Spinal cord (tissue), 10 donors: ENCODE measurements at places on chromosomes 16 and 17. TPM values are rescaled to one million over a fixed set of nuclear protein-coding genes. Genes with fewer than 3 reads are reported as not detected.

TBC1D28 gene
- total RNA-seq: not detected

TNFRSF13B gene
- total RNA-seq: not detected

RAMP2 gene
- 25.2 TPM for total RNA-seq

MARVELD3 gene
- 1.6 TPM for total RNA-seq

CCL16 gene
- total RNA-seq: 0.20 TPM

TAT gene
- 0.10 TPM for total RNA-seq

TAC4 gene
- total RNA-seq: not detected

HOXB1 gene
- 0.20 TPM for total RNA-seq

NHERF2 gene
- 25.6 TPM for total RNA-seq

MMP28 gene
- 18.5 TPM for total RNA-seq

SMTNL2 gene
- total RNA-seq: 5.1 TPM

CHST5 gene
- 0.89 TPM for total RNA-seq

SPATA22 gene
- total RNA-seq: 1.2 TPM

APOH gene
- not detected for total RNA-seq

NUPR1 gene
- total RNA-seq: 54.2 TPM

HSD17B2 gene
- 2.5 TPM for total RNA-seq

KRT20 gene
- not detected for total RNA-seq

RNF222 gene
- total RNA-seq: not detected

FOXJ1 gene
- 4.6 TPM for total RNA-seq

ZSCAN10 gene
- not detected for total RNA-seq

NPIPA3 gene
- total RNA-seq: 0.30 TPM

YBX2 gene
- 0.50 TPM for total RNA-seq

SOX9 gene
- 19.7 TPM for total RNA-seq

KRT17 gene
- total RNA-seq: 1.5 TPM

C17orf107 gene
- total RNA-seq: 1.9 TPM

HEATR9 gene
- not detected for total RNA-seq

SLC43A2 gene
- total RNA-seq: 19.6 TPM

TP53TG3F gene
- not detected for total RNA-seq

CTF1 gene
- 2.1 TPM for total RNA-seq

TNS4 gene
- not detected for total RNA-seq

TLCD2 gene
- total RNA-seq: 3.2 TPM

TGFB1I1 gene
- total RNA-seq: 8.1 TPM

DHRS7C gene
- total RNA-seq: not detected
